ENCODE measurements at places on chromosomes 5 and 9.

- no peak for DNase-seq
Measured at GRCh38 chr9:77575785-77576184, 72.3 kb downstream of the GNA14 start.

DNA sequence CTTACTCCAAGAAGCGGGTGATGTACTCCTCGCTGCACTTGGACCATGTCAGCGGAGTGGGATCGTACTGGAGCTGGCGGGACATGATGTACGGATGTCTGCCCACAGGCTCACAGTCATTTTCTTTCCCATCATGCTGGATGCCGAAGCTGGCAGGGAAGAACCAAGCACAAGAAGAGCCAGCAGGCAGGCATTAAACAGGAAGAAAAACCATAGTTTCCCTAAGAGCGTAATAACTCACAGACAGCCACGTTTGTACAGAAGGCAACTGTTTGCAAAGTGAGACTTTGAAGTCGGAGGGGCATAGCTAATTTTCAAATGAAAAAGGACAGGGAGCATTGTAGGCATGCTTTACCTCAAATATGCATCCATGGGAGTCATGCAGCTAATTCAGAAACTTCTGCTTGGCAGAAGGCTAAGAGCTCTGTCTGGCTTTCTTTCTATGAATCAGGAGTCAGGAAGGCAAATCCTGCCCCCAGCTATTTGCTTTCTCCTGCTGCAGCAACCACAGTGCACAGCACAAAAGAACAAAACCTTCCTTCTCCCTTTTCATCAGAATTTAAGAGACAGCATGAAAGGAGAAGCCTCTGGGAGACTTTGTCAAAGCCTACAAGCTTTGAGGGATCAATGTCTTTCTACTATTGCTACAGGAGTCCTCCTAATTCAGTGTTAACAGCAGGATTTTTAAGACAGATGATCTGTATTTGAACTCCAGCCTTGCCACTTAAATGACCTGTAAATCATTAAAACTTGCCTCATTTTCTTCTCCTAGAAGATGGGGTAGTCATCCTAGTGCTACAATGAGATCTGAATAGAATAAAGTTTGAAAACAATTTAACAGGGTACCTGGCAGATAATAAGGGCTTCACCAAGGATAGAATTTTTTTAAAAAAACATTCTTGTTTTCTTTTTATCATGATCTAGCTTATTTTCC is 209.1 kb downstream of the TARS1 start:
- no peak for DNase-seq

DNA sequence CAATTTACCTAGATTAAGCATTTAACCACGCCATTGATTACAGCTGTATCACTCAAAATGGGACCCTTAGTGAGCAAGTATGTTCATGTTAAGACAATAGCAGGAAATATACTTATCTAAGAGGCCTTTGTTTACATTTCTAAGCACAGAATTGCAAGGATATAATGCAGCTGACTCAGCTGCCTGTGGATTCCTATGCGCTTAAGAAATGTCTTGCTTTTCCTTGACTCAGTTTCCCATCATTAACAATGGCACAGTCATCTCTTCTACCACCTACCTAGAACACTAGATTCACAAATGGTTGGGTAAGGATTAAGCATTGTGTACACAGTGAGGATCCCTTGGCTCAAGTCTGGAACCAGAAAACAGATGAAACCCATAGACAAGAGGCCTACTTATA is 163.8 kb downstream of the TSSK1B start:
- DNase-seq, result no peak

DNA sequence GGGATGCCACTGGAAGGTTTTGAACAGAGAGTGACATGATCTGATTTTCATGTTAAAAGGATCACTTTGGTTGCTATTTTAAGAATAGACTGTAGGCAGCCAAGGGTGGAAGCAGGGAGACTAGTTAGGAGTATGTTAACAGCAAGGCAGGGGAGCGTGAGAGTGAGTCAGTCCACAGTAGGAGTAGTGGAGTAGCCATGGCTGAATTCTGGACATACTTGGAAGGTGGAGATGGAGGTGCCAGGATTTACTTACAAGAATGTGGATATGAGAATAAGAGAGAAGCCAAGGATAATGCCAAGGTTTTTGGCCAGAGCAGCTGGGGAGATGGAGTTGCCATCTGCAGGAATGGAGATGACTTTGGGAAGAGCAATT is 118.8 kb downstream of the GALNT10 start:
- no peak for DNase-seq

GRCh38 chr9:35681341-35682002 is 7.7 kb downstream of the CA9 start:
- DNase-seq, result no peak

- DNase-seq, result no peak
Measured at GRCh38 chr9:135796784-135797485, 95.0 kb downstream of the KCNT1 start.
